Effector CD4-positive, alpha-beta T cell (primary cell): ENCODE measurements at places on chromosomes 6 and 20.

GRCh38 chr20:2794202-2794748 lies 6.2 kb downstream of the CPXM1 start:
- DNase-seq = no peak

GRCh38 chr6:132316970-132317369 lies 84.3 kb downstream of the MOXD1 start:
- DNase-seq = no peak

- DNase-seq = no peak
These were observed 7.2 kb upstream of the SDC4 start for GRCh38 chr20:45355209-45356084.

DNA sequence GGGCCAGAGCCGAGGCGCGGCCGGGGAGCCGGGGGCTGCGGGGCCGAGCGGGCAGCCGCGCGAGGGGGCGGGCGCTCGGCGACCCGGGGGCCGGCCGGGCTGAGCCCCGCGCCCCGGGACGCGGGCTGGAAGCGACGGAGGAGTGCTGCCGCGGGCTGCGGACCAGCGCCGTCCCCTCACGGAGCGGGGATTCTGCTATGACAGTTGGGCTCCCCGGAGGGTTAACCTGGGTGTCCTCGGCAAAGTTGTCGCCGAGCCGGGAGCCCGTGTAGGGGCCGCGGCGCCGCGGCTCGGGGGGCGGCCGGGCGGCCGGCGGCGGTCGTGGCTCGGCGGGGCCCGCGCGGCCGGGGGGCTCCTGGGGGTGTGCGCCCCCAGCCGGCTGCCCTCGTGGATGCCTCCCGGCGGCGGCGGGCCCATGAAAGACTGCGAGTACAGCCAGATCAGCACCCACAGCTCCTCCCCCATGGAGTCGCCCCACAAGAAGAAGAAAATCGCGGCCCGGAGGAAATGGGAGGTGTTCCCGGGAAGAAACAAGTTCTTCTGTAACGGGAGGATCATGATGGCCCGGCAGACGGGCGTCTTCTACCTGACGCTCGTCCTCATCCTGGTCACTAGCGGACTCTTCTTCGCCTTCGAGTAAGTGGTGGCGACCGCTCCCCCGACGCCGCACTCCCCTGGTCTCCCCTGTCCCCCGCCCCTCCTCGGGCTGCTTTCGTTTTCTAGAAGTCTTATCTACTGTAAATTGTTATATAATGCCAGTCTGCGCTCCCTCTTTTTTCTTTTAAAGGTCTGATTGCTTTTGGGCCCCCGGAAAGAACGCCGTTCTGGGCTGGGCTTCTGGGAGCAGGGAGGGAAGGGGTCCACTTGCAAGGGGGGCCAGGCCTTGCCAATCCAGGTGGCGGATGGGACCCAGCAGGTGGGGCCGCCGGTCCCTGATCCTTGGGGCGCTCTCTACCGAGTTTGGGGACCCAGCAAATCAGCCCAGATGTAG lies 936 bp downstream of the ZDHHC14 start:
- peak; percentile 46 for DNase-seq

DNA sequence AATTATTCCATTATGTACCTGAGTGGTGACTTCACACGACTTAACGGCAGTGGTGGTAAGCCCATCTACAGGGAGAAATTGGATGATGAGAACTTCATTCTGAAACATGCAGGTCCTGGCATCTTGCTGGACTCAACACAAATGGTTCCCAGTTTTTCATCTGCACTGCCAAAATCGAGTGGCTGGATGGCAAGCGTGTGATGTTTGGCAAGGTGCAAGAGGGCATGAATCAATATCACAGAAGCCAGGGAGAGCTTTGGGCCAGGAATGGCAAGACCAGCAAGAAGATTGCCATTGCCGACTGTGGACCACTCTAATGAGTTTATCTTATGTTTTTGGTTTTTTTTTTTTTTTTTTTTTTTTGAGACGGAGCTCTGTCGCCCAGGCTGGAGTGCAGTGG lies 172.3 kb downstream of the ZNF217 start:
- no peak for DNase-seq

GRCh38 chr20:33858666-33859065 lies 47.5 kb downstream of the CHMP4B start:
- no peak for DNase-seq

DNA sequence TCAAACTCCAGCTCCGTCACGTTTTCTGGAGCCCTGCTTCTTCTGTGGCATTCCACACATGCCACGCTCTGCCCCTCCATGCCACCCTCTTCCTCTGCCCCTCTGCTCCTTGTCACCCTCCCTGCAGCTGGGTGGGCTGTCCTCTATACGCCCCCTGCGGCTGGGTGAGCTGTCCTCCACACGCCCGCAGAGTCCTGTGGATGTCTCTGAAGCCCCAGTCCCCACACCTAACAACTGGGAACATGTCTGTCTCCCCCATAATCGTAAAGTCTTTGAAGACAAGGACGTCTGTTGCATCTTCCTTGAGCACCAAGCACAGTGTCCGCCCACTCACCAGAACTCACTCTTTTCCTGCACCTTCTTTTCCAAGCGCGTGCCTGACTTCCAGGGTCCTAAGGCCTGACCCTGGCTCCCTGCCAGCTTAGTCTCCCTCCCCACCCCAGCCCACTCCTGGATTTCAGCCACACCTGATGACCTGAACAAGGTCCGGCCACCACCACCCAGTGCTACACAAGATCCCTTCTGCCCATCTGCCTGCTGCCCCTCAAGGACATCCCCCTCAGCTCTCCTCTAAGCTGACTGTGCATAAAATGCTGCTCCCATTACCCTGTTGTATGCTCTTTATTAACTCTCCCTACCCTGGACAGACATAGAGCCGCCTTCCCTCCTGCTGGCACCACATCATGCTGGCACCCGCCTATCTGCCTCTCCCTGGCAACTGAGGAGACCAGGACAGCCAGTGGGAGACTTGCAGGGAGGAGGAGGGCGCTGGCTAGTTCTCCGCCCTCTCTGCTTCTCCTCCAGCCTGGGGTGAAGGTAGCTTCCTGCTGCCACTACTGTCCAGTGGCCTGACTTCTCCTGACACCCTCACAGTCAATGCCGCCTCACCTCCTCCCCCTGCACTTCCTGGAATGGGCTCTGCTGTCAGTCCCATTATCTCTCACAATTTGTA lies 10.7 kb upstream of the PRR18 start:
- DNase-seq = no peak

DNA sequence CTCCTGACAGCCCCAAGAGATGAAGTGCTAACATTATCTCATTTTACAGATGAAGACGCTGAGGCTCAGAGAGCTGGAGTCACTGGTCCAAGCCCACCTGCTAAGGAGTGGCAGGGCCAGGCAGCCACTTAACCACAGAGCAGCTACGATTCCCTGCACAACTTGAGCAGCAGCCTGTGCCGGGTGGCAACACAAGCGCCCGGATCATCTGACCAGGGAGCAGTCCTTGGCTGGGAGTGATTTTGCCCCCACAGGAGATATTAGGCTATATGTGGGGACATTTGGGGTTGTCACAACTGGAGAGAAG lies 93.2 kb upstream of the PTPN1 start:
- DNase-seq = no peak

DNA sequence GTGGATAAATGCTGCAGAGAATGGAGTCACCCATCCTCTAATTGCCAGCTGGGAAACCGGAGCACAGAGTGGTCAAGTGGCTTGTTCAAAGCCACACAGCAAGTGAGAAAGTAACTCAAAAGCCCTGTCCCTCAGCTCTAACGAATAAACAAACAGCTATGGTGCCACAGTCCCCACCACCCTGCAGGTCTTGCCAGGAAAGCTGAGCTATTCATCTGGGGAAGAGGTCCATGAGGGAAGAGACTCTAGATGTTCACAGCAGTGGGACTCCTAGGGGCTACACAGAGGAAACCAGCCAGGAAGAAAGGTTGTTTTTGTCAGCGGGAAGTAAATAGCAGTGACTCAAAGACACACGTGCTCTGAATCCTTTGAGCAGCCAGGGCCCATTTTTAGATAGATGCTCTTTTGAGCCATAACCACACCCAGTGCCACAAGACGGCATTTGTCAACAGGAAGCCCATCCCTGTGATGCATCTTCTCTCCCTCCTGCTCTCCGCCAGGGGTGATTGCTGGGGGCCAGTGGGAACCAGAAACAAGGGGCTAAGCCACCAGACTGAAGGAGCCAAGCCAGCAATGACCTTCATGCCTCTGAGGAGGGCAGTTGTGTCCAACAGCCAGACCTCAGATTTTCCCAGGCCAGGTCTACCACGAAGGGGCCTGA lies 32.4 kb upstream of the TCP11 start:
- no peak for DNase-seq

DNA sequence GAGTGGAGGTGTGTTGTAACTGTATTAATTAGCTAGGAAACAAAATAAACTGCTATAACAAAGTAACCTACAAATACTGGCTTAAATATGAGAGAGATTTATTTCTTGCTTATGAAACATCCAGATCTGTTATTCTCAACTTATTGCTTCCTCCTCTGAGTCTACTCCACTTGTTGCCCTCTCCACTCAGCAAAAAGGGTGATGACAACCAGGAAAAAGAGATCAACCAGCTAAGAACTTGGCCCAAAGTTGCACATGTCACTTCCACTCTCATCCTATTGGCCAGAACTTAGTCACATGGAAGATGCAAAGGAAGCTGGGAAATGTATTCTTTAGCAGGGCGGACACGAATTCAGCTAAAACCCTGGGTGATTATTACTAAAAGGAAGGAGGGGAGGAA lies 5.2 kb upstream of the TP53RK start:
- DNase-seq = no peak
